ENCODE measurements at places on chromosomes 12 and 14.

DNA sequence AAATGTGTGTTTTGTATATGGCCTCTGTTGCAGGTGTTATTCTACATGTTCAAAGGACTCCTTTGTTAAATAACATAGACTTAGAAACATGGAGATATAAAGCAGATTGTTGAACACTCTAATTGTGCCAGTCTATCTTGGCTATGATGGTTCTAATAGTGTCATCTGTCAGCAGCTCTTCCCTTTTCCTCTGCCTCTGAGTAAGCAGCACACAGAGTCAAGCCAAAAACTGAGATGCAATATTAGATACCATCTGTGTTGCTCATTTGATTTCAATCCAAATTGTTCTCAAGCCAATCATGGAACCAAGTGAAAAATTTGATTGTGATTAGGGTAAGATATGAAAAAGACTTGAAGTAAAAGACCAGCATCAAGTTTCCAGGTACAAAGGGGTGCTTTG lies 871.1 kb upstream of the MGAT4C start:
- DNase-seq: no peak

GRCh38 chr12:52148464-52149181 lies 43.2 kb downstream of the KRT80 start:
- DNase-seq: no peak

DNA sequence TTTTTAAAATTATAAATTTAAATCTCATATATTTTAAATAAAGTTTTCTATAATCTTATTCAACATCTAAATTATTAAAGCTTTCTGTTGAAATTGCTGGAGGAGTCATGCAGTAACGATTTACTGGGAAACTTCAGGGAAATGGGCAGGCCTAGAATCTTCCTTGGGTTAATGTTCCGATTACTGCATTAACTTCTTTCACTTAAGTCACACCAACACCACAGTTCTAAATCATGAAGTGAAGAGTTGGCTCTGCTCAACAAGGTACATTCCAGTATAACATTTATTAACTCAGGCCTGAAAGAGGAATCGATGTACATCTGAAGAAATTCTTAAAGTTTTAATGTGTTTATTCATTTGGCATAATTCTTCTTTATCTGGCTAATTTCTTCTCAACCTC lies 244.3 kb downstream of the CCER1 start:
- DNase-seq: no peak

- no peak for DNase-seq
These were observed 228.6 kb downstream of the DACT1 start for GRCh38 chr14:58866391-58866790.

- no peak for DNase-seq
These were observed 57.0 kb downstream of the ZNF664 start for GRCh38 chr12:124030008-124030407.

DNA sequence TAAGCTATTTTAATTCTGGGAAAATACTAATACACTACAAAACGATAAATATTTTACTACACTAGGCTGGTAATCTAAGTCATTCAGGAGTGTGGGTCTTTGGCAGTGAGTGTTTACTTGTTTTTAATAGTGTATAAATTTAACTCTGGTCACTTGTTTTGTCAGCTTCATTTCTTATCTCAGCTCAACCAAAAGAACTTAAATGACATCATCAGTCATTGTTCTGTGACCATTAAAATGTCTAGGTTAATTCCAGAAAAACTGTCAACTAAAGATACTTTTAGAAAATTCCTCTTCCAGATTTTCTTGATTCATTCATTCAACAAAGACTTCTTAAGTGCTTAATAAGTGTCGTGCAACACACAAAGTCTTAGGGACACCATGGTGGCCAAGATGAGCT lies 102.8 kb downstream of the FOXN3 start:
- DNase-seq: no peak

All from NCI-H510A (cell line).